ENCODE measurements at places on chromosomes 4 and X.

GRCh38 chr4:124414276-124415040 lies 298.1 kb downstream of the ANKRD50 start:
- DNase-seq = no peak

GRCh38 chrX:71607488-71607887 lies 10.8 kb downstream of the CXCR3 start:
- DNase-seq = no peak

DNA sequence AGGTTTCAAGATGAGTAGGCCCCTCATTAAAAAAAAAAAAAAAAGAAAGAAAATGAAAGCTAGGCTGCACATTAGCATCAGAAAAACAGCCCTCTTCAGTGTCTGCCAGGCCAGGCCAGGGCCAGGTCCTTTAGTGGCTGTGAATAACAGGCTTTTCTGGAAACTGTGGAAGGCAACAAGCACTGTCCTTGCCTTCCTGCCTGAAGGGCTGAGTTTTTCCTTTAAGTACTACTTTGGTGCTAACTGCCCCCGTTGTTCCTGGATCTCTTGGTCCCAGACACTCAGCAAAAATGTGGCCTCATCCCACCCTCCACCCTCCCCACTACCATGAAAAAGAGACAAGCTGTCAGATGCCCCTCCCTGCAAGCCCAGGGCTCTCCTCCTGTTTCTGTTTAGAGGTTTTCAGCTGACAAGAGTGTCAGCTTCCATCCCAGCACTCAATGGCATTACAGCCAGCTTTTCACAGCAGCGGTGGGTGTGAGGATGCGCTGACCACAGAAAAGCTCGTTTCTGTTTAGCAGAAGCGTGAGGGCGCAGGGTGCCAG lies 174.2 kb downstream of the NHS start:
- DNase-seq = no peak

- no peak for DNase-seq
These were observed 128.6 kb downstream of the SHROOM3 start for GRCh38 chr4:76563454-76564122.

GRCh38 chrX:78769946-78770345 lies 22.4 kb downstream of the LPAR4 start:
- no peak for DNase-seq

GRCh38 chr4:92522356-92522755 lies 218.6 kb downstream of the GRID2 start:
- no peak for DNase-seq

- no peak for DNase-seq
These were observed 8.1 kb upstream of the ARX start for GRCh38 chrX:25023908-25024307.

DNA sequence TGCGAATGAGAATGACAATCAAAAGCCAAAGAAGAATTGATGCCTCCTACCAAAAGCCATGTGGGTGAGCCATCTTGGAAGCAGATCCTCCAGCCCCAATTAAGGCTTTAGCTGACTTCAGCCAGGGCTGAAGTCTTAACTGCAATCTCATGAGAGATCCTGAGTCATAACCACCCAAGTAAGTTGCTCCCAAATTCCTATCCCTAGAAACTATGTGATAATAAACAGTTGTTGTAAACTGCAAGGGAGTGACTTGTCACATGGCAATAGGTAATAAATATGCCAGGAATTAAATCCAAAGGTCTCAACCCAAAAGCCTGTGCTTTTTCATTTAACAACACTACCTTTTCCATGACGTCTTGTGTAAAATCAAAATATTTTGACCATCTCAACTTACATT lies 154.2 kb upstream of the TBL1X start:
- no peak for DNase-seq

DNA sequence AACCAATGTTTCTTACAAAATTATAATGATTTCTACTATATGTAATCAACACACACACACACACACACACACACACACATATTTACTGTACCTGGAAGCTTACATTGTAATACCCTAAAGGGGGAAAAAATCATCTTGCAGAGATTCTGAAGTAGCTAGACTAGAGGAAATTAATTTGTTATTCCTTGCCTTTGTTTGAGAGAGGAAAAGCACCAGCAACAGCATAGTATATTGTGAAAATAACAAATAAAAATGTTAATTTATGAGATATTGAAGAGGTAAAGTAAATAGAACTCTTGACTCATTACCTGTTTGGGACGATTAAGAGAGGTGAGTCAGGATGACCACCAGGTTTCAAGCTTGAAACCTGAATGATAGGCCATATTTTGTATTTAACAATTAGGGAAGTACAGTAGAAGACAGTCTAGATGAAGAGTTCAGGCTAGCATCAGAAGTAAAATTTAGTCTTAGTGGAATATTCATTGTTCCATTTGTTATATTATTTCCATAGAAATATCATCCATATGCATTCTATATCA lies 873.4 kb upstream of the PCDH10 start:
- DNase-seq = no peak

All from NCI-H2171 (cell line).